Uterus (tissue), 4 donors: ENCODE measurements at places on chromosomes 3 and 15. TPM values are rescaled to one million over a fixed set of nuclear protein-coding genes. Genes with fewer than 3 reads are reported as not detected.

GRCh38 chr3:69249001-69249400, 126.6 kb upstream of the LMOD3 start:
- no peak for DNase-seq

DNA sequence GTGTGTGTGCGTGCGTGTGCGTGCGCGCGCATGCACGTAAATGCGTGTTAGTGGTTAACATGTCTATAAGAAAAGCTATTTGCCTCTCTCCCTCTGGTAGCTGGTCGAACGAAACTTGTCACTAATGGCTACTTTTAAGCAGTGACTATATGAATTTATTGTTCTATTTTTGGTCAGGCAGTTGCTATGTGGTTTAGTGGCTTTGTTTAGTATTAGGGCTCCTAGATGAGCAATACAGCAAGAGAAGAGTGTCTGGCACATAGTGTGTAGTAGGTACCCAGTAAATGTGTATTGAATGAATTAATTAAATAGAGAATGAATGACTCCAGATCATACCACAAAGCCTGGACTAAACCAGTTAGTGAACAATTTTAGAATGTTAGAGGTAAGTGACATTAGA, 171.6 kb downstream of the PPM1L start:
- no peak for DNase-seq

- DNase-seq, result no peak
Observed at GRCh38 chr3:112930771-112931170, 44.1 kb downstream of the CD200R1 start.

DNA sequence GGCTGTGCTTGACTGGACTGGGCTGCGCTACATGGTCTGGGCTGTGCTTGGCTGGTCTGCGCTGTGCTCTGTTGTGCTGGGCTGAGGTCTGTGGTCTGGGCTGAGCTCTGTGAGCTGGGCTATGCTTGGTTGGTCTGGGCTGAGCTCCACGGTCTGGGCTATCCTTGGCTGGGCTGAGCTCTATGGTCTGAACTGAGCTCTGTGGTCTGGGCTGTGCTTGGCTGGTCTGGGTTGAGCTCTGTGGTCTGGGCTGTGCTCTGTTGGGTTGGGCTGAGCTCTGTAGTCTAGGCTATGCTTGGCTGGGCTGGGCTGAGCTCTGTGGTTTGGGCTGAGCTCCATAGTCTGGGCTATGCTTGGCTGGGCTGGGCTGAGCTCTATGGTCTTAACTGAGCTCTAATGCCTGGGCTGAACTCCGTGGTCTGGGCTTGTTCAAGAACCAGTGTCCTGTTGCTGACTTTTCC, 92.0 kb downstream of the PLXNA1 start:
- DNase-seq, result no peak

DNA sequence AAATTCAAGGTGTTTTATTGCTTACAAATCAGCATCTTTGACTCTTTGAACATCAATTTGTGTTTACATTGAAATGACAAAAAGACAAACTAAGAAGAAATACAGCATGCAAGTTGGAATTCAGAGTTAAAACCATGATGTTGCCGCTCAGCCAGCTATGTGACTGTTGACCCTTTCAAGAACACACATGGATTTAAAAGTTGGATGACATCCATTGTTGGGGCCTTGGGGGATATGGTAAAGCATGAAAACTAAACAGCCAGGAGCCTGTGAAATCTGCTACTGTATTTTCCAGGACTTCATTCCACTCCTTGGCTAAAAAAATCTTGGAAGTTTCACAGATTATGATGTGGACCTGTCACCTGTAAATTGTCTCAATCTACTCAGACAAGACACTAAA, 4.6 kb downstream of the P2RY1 start:
- DNase-seq, result no peak

GRCh38 chr15:78795043-78795442, 16.2 kb downstream of the ADAMTS7 start:
- no peak for DNase-seq

DNA sequence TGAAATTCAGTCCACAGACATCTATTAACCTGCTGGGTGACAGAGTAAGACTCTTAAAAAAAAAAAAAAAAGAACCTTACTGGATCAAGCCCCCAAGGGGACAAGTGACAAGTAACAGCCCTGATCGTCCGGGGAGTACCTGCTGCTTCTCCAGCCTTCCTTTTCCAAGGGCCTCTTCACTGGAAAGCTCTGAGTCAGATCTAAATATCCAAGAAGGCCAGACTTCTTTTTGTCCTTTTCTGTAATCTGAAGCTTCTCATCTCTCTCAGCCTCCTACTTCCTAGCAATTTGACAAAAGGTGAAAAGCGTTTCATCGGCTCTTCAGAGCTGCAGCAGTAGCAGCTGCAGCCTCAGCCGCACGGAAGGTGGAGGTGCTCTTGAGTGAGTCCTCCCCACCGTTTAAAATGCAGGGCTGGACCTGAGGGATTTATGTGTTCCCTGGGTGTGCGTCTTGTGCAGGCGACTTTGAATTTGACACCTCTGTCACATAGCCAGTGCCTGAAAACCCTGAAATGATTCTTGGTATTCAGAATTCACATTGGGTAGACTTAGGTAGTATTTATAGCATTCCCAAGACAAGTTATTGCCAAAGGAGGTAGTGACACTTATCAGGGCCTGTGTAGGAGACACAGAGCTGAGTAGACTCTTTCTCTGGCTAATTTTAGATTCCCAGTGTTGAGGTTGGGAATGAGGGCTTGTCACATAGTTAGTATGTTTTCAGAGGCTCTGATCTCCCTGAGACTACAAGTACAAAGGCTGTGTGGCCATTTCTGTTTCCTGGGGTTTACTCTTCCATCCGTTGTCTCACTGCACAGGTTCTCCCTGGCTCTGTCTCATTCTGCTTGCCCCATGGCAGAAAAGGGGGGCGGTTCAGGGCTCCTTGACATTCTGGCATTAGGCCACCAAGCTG, 291.2 kb upstream of the C2CD4B start:
- DNase-seq, result no peak

- DNase-seq, result no peak
Observed at GRCh38 chr3:121637922-121638321, 22.8 kb downstream of the HCLS1 start.

GRCh38 chr3:146130881-146131371, 30.1 kb downstream of the PLOD2 start:
- no peak for DNase-seq

- DNase-seq, result no peak
Observed at GRCh38 chr15:92541291-92542200, 114.0 kb downstream of the FAM174B start.

- DNase-seq, result no peak
Observed at GRCh38 chr3:76615719-76616118, 424.2 kb upstream of the ROBO2 start.

DNA sequence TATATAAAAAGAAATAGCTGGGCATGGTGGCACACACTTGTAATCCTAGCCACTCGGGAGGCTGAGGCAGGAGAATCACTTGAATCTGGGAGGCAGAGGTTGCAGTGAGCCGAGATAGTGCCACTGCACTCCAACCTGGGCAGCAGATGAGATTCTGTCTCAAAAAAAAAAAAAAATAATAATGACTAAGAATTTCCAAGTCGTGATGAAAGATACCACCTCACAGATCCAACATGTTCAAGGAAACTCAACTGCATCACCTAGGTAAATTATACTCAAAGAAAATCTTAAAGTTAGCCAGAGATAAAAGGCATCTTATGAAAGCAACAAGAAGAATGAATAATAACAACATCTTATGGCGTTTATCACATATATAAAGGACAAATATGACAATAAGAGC, 50.1 kb downstream of the DOCK3 start:
- no peak for DNase-seq

GRCh38 chr15:45794304-45794703, 159.5 kb downstream of the SQOR start:
- DNase-seq, result no peak

DNA sequence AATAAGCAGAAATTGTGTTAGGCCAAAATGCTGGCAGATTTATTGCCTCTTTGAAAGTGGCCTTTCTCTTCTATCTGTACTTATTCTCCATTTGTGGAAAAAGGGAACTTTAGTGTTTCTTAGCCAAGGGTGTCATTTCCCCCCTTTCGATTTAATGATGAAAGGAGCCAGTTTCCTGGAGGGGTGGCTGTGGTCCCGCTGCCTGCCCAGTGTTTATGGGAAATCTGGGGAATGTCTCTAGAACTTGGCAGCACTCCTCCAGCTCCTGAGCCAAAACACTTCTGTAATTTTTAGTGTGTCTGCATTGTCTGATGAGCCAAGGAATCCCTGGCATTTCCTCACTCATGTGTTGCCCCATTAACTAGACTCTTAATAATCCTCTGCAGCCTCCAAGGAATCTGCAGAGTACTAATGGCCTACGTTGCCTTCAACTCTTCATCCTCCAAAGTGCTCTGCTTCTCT, 448.8 kb downstream of the GRM7 start:
- DNase-seq, result peak; percentile 47

- DNase-seq, result no peak
Observed at GRCh38 chr3:53170325-53171063, 9.5 kb downstream of the PRKCD start.

- DNase-seq, result no peak
Observed at GRCh38 chr3:10915376-10915775, 77.2 kb upstream of the SLC6A1 start.

Gene CRYGS
- total RNA-seq, result 6.2 TPM

Gene CHL1
- total RNA-seq, result 15.1 TPM

Gene FOXB1
- not detected for total RNA-seq

Gene FGD5
- total RNA-seq, result 66.8 TPM

Gene NR2E3
- 0.41 TPM for total RNA-seq
